ENCODE measurements at places on chromosomes 12 and 14.

DNA sequence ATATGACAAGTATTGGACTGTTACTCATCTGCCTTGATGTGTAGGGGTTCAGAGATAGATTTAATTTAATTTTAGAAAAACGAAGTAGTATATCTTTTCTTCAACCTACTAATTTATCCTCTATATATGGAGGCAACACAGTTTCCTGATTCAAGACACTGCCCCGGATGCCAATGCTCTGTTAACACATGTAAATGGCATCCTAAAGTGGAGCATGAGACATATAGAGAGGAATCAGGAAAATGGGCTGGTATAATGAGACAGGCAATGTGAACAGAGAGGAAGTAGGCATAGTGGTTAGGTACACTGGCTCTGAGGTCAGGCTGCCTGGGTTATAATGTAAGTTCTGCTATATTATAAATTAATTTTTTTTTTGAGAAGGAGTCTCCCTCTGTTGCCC, 85.6 kb downstream of the OTOGL start:
- DNase-seq = no peak

DNA sequence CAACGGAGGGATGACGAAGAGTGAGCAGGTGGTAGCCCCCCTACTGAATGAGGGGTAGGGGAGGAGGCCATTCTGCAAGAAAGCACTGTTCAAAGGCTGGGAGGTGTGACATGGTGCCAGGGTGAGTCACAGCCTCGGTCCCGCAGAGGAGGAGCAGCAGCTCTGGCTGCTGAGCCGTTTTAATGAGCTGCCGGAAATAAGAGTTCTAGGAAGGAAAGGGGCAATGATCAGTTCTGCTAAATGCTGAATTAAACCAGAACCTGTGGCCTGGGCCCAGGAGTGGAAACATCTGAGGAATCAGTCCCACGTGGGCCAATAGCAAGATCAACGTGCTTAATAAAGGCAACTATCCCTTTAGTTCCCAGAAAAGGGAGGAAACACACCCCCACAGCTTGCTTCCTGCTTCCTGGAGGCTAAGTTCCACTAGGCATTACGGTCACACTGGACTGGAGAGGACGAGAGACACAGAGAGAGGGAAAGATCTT, 3.6 kb downstream of the ABCD4 start:
- DNase-seq = peak; percentile 23

DNA sequence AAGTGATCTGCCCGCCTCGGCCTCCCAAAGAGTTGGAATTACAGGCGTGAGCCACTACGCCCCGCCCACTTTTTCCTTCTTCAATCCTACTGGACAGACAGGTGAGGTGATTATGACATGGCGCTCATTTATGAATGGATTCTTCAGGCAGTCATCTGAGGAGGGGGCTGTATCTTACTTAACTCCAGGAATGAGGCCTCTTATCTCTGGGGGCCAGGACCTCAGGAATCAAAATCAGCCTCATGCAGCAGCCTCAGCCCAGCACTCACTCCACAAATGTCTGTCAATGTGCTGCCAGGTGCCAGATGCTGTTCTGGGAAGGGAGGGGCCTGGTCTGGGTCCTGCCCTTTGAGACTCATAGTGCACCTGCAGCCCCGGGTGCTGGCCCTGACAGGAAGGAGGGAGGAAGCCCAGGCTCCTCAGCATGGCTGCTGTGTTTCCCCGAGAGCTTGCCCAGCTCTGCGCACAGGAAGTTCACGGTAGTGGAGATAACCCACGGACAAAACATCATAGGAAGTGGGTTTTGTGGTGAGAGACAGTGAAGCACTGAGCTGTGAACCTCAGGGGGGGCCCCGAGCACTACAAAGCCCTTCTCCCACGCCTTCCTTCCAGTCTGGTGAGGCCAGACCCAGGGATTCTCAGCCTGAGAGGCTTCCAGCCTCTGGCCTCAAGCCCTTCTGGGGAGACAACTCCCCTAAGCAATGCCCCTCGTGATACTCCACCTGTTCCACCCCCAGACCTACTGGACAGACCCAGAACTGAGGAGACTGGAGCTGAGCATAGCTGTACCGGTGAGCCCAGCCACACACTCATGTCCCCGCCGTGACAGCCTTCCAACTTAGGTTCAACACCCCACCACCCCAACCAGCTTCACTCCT, 22.3 kb downstream of the GALNT6 start:
- DNase-seq = peak; percentile 82

DNA sequence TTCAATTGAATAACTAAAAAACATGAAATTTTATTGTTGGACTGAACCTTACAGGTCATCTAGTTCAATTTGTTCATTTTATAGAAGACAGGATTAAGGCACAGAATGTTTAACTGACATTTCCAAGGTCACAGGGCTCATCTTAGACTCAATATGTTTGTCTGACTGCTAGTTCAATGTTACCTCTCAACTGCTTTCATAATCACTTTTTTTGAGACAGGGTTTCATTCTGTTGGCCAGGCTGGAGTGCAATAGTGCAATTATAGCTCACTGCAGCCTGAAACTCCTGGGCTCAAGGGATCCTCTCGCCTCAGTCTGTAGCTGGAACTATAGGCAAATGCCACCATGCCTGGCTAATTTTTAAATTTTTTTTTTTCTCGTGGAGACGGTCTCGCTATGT, 24.4 kb upstream of the ITGA5 start:
- DNase-seq = no peak

DNA sequence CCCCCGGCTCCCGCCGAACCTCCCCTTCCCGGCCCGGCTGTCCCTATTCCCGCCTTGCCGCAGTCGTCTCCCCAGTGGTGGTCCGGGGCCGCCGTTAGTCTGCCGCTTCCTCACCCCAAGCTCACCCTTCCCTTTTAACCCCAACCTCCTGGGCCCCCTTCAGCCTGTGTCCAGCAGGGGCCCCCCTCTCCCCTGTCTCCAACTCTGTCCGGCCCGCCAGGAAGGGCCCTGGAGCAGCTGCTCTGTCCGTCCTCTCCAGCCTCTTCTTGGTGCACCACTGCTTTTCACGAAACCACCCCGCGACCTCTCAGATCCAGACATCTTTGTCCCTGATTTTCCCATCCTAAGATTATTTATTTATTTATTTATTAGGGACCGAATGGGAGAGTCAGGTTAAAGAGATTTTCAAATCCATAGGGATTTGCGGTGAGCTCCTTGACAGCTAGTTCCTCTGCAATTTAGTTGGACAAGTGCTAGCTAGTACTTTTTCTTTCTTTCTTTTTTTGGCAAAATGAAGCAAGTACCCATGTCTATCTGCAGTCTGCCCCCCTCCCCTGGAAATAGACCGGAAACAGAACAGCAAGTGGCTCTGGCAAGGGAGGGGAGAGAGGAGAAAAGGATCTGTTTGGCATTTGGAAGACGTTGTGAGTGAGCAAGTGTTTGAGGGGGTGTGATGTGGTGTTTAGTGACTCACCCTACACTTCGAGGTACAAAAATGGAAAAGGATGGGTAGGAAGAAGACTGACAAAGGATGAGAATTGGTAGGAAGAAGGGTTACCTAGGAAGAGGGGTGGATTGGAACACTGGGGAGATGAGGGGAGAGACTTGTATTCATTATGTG, 632 bp downstream of the UBR7 start:
- DNase-seq = peak; percentile 23

GRCh38 chr12:52501490-52501889, 8.4 kb upstream of the KRT6A start:
- DNase-seq = no peak

- no peak for DNase-seq
Measured at GRCh38 chr12:27589419-27589818, 65.4 kb downstream of the PPFIBP1 start.

DNA sequence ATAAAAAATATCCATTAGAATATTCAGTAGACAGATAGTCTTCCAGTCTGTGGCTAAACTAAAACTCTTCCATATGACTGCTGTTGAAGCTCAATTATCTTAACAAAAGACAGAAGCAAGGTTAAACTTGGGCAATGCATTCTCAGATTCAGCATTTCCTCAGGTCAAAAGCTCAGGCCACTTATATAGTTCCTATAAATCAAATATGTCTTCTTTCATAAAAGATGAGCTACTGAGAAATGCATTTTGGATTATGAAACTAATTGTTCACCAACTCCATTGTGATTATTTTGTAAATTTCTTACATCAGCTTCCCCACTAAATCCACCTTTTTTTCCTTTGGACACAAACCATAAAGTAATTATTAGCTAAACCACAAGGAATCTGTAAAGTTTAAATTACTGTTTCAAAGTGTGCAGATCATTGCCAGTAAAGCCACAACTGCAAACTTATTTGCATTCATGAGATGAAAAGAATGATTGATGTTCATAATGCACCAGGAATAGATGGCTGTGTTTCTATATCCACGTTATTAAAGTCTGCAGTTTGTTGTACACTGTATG, 224.4 kb downstream of the FBXL14 start:
- DNase-seq = no peak

DNA sequence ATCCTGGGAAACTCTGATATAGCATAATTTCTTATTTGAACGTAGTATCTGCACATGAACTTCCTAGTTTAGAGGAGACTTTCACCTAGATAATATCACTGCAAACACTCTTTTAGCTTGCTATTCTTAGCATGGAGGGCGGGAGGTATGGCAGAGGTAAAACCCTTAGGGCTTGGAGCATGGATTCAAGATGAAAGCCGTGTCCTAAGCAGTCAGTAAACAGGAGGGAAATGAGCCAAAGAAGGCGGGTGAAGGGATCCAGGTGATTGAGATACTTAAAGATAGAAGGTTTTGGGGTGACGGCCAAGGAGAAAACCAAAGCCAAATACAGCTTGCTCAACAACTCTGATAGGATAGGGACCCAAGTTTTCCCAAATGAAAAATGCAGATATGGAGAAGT, 107.1 kb upstream of the BCAT1 start:
- no peak for DNase-seq

DNA sequence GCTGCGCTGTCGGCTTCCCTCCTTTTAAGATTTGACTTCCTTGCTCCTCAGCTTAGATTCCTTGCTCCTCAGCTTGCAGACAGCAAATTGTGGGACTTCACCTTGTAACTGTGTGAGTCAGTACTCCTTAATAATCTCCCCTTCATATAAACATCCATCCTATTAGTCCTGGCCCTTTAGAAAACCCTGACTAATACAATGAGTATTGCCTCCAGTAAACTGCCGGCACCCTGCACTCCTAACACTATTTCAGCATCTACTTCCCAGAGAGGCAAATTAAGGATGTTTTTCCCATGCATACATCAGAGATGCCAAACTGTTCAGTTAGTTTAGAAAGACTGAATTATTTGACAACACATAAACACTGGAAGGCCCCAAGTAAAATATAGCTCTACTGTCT, 611.3 kb upstream of the TMEM132C start:
- no peak for DNase-seq

DNA sequence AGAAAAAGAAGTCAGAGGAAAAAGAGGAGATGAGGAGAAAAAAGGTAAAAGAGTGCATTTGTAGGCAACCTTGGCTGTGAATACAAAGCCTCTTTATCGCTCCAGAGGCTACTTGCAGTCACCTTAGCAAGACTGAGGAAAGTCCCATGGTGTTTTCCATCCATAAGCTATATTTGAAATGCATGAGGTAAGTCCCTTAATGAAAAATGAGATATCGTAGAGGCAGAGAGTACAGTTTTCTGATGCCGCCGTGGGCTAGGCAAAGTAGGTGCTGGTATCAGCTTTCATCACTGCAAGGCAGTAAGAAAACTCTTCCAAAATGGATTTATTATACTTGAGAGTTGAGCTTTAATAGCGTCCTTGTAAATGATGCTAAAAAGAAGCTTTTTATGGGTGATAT, 186.8 kb downstream of the ASCL1 start:
- no peak for DNase-seq

DNA sequence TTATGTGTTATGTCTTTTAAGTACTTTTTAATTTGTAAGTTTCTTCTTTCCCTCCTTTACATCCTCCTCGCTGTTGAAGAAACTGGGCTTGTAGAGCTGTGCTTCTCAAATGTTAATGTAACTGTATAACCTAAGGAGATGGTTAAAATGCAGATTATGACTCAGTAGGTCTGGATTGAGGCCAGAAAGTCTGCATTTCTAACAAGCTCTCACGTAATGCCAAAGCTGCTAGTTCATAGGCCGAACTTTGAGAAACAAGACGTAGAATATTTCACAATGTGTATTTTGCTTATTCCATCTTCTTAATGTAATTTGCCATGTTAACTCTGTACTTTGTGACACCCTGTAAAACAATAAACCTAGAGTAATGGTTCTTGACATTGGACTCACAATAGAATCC, 193.3 kb upstream of the SYT1 start:
- DNase-seq = peak; percentile 36

DNA sequence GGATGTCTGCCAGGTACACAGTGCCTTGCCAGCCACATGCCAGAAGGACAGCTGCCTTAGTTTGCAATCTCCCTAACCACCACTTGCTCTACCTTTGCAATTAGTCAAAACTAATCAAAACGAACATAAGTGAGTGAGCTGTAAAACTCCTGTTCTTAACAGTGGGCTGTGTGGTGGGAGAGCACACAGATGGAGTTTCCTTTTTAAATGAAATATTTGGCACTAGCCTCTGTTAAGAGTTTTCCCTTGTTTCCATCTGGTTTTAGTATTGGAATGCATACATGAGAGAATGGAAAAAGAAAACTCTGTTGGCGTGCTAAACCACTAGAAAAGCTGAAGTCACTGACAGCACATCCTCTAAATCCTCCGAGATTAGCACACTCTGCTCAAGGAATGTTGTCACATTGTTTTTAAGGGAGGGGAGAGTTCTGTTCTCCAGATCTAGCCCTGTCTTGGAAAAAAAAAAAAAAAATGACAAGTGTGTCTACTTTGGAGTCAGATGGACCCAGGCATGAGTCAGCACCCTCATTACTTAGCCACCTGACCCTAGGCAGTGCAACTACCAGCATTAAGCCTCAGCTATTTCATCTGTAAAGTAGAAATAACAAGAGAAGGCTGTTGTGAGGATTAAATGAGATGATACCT, 83.9 kb downstream of the STXBP6 start:
- DNase-seq = peak; percentile 57

DNA sequence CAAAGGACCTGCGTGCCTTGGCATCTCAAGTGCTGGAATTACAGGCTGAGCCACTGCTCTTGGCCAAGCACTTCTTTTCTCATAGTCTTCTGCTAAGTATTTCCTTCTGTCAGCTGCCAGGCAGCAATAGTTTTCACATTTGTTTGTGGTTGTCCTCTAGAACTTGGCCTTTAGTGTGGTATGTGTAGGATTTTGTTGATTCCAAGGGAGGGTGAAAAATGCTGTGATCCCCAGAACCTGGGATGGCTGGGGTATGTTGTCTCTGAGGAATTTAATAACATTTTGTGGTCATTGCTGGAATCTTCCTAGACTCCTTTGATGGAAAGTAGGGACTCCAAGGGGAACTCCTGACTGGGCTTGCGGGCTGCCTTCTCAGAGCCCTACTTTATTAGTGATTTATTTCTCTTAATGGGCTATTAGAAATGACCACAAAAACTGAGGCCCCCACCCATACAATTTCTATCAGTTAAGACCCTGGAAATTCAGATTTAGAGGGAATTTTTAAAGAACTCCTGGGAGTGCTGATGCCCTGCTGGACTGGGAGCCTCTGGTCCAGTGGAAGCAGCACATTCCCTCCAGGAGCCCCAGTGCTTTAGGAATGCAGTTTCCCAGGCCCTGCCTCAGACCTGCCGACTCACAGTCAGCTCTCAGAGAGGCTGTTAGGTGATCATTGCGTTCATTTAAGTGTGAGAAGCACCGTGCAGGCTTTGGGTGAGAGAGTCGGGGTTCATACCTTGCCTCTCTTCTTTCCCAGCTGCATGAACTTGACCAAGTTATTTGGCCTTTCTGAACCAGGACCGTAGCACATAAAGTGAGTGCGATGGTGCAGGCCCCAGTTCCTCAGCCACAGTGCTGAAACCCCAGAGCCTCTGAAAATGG, 22.7 kb downstream of the TRAF3 start:
- DNase-seq = peak; percentile 42

All from RCC 7860 (cell line).